ENCODE measurements at places on chromosomes 5 and 9.

DNA sequence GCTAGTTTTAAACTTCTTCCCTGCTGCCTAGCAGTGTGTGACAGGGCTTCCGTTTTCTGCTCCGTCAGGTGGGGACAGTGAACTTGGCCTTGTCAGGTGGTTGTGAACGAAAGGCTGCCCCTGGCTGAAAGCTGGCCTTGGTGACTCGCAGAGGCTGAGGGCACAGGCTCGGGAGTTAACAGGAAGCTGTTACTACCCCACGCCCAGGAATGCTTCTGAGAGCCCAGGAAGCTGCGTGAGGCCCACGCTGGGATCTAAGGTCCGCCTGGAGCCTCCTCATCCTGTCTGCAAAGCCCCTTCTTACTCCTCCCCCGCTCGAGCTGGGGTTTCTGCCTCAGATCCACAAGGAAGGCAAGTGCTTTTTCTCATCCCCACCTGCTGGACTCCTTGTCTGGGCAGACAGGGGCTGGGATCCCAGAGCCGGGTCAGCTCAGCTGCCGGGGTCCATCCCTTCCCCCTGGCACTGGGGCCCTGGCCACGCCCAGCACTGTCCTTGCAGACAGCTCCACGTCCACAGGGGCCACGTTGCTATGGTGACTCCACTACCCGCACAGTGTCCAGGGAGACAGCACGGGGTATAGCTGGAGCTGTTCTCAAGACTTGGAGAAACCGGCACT is 124.7 kb upstream of the TBC1D2 start:
- no peak for DNase-seq

DNA sequence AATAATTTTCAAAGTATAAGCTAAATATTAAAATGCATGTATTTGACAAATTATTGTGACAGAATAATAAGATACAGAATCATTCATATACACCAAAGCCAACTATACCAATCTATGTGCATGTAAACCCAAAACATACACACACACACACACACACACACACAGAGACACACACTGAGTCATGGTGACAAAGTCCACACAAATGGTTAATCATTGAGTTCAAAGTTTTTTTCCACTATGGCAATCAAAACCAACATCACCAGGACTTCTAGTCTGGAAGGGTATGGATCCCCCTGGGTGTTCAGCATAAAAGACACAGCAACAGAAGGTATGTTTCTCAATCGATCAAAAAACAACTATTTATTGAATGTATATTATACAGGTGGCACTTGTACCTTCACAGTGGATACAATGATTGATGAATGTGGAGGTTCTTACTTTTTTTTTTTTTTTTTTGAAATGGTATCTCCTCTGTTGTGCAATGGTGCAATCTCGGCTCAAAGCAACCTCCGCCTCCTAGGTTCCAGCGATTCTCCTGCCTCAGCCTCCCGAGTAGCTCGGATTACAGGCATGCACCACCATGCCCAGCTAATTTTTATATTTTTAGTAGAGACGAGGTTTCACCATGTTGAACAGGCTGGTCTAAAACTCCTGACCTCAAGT is 137.0 kb downstream of the PDE4D start:
- peak; percentile 16 for DNase-seq

DNA sequence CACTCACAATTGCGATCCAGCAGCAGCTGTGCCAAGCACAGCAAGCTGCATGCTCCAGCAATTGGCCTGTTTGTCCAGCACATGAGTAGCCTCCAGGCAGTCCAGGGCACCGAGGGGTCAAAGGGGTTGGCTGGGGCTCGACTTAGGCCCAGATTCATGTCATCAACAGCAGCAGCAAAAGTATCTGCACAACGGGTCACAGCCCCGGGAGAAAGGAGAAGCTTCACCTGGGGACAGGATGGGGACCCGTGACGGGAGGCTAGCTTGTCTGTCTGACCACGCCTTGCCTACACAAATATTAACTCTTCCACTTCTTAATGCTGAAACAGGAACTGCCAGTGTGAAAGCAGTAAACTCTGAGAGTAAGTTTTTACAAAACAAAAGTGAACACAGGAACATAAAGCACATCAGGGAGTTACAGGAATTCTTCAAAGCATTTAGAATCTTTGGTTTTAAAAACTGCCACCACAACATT is 191.2 kb downstream of the PIK3R1 start:
- DNase-seq = peak; percentile 42

GRCh38 chr5:59637884-59638580 is 255.5 kb downstream of the PDE4D start:
- no peak for DNase-seq

- peak; percentile 40 for DNase-seq
Measured at GRCh38 chr5:122515709-122516431, 203.8 kb downstream of the SNCAIP start.

GRCh38 chr5:50768634-50769033 is 102.2 kb downstream of the PARP8 start:
- DNase-seq = no peak

DNA sequence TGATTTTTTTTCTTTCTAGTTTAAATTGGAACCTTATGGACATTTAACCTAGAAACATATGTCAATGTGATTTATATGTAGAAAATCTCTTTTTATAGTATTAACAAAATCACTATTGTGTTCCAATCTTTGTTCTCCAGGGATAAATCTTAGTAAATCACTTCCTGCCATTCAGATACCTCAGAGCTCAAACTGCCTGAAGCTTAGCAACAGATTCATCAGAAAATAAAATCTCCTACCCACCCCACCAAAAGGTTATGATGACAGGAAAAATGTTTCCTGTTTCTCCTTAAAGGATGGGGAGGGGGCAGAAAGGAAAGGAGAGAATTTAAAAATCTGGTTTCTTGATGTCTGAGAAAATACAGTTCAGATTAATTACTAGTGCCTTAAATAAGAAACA is 105.0 kb upstream of the TUT7 start:
- no peak for DNase-seq

GRCh38 chr9:98944057-98944733 is 488 bp downstream of the COL15A1 start:
- peak; percentile 23 for DNase-seq

GRCh38 chr5:75148051-75148450 is 88.6 kb downstream of the ANKRD31 start:
- no peak for DNase-seq

DNA sequence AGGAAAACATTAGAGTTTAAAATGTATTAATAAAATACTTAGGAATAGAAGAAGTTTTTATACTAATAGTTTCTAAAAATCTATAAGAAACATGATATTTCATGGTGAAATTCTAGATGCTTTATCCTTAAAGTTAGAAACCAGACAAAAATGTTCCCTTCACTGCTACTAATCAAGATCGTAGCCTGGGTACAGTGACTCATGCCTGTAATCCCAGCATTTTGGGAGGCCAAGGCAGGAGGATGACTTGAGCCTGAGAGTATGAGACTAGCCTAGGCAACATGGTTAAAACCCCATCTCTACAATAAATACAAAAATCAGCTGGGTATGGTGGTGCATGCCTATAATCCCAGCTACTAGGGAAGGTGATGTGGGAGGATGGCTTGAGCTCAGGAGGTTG is 30.4 kb upstream of the KLF9 start:
- DNase-seq = no peak

DNA sequence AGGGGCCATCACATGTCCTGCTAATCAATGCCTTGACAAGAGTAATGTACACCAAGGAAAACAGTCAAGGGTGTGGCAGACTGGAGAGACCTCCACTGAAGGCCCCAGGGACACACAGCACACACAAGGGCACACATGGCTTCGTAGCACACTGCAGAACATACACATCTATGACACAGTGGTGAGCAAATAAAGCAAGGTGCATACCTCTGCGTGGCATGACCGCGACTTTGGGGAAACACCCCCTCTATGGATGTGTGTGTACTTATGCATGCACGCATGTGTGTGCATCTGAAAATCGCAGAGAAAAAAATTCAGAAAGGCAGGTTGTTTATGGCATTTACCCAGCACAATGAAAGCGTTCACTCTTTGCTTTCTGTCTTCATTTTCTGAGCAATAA is 20.5 kb downstream of the SEMA4D start:
- no peak for DNase-seq

DNA sequence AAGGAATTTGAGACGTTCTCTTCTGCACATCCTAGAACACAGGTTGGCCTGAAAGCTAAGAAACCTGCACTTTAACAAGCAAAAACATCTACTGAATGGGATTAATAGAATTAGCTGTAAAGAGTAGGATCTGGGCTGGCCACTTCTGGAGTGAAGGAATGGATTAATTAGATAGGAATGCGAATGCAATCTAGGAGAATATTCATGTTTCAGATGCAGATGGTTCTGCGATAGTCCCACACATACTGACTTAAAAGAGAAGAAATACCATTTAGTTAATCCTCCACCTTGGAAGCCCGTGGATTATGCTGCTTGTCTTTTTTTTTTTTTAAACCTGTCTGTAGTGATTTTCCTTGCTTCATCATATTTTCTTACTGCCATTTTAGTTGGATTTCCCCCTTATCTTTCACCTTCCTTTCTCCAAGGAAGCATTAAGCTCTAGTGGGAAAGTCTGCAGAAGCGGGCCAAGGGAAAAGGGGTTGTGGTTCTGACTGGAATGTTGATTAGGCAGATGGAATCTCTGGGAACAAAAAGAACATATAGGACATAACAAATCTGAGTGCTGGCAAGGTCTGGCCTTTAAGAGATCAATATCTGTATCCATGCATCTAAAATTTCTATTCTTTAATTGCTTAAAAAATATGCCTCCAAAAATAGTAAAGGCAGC is 152.4 kb downstream of the ALDH1A1 start:
- no peak for DNase-seq

- DNase-seq = no peak
Measured at GRCh38 chr9:123262338-123262737, 6.0 kb downstream of the STRBP start.

- no peak for DNase-seq
Measured at GRCh38 chr9:82894548-82894947, 168.4 kb downstream of the RASEF start.

DNA sequence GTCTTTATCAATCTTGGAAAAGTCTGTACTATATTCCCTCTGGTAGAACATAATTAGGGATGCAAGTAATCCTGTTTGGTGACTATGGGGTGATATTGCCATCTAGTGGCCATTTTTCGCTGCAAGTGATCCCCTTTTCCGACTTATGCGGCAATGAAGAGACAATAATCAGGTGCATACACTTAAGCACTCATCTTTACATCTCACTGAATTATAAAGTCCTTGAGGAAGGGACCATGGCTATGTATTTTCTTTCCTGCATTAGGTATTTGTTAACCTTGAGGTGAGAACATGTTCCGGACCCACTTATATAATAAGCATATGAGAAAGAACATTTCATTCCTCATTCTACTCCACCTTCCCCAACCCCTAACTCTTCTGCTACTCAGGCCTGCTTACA is 19.6 kb upstream of the LIX1 start:
- no peak for DNase-seq

GRCh38 chr5:9058161-9058560 is 487.7 kb downstream of the SEMA5A start:
- DNase-seq = no peak

- peak; percentile 88 for DNase-seq
Measured at GRCh38 chr5:177390363-177391300, 6.4 kb downstream of the SLC34A1 start.

GRCh38 chr9:134365791-134366222 is 39.6 kb downstream of the RXRA start:
- DNase-seq = no peak

DNA sequence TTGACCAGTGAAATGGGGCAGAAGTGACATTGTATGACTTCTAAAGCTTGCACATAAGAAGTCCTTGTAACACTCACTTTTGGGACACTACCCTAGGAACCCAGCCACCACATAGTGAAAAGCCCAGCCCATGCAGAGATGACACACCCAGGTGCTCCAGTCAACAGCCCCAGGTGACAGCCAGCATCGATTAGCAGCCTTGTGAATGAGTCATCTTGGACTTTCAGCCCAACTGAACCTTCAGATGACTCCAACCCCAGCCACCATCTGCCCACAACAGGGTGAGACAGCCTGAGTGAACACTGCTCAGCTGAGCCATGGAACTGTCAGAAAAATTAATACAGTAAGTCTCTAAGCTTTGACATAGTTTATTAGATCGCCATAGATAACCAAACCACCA is 458.6 kb downstream of the ZSWIM6 start:
- peak; percentile 50 for DNase-seq

DNA sequence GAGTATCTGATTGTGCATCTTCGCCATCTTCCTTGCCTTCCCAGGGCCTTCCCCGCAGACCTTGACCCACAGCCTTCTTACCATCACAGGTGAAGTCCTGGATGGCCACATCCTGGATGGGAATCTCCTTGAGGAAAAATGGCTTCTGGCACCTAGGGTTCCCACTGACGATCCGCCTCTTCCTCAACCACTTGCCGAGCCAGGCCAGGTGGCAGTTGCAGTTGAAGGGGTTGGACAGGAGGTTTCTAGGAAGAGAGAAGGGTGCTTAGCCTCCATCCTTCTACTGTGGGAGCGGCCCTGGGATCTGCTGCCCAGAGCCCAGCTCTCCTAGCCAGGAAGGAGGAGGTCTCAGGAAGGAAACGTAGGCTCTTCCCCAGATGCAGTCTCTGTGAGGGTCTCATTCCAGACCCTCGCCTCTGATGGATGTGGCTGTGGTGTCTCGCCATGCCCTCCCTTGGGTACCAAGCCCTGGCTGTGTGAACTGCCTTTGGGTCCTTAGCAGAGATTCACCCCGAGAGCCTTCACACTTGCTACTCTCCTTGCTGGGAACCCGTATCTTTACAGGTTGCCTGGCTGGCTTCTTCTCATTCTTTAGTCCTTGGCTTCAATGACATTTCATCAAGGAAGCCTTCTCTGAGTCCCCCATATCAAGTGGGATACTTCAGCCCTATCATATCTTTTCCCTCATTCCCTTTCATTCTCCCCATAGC is 170.4 kb upstream of the PANK3 start:
- DNase-seq = no peak

DNA sequence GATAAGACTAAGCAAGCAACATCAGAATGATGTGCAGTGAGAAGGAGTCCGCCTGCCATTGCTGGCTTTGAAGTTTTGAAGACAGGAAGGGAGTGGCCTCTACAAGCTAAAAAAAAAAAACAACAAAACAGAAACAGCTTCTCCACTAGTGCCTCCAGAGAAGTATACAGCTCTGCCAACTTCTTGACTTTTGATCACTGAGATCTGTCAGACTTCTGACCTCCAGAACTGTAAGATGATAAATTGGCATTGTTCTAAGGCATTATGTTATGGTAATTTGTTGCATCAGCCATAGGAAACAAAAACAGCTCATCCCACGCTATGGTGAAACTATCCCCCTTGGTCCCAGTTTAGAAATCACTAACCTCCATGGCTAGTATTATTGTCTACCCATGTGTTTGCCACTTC is 131.0 kb upstream of the VCAN start:
- DNase-seq = no peak

All from left colon (tissue), 2 donors.